ELF-1 (cell line): ENCODE measurements at places on chromosomes 5 and 9.

- DNase-seq, result no peak
Measured at GRCh38 chr5:68268852-68269130, 53.2 kb downstream of the PIK3R1 start.

DNA sequence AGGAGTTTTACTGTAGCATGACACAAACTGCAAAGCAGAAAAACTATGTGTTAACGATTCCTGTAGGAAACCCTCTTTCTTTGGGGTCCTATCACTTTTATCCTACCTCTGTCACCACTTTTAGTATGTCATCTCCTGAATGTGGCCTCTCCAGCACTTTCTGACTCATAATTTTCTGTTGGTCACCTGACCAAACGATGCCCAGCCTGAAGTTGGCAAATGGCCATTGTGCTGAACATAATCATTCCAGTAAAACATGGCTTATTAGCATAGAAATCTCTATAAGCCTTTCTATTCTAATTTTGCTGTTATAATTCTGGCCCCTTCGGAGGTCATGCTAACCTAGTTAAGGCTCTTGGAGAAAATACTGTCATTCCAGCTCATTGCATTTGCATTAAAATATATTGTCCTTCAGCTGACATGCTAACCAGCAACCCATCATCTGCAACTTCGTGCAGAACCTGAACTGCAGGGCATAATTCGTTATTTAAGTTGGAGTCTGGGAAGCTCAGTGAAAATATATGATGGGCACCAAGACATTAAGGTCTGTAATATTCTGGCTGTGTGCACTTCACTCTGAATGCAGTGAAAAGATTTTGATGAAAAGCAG is 140.3 kb downstream of the NMUR2 start:
- DNase-seq, result no peak

- peak; percentile 75 for DNase-seq
Measured at GRCh38 chr5:73170522-73170921, 2.5 kb upstream of the TMEM174 start.

GRCh38 chr5:158020555-158021418 is 161.8 kb upstream of the CLINT1 start:
- DNase-seq, result peak; percentile 44

- no peak for DNase-seq
Measured at GRCh38 chr5:37735649-37736347, 104.0 kb downstream of the GDNF start.

DNA sequence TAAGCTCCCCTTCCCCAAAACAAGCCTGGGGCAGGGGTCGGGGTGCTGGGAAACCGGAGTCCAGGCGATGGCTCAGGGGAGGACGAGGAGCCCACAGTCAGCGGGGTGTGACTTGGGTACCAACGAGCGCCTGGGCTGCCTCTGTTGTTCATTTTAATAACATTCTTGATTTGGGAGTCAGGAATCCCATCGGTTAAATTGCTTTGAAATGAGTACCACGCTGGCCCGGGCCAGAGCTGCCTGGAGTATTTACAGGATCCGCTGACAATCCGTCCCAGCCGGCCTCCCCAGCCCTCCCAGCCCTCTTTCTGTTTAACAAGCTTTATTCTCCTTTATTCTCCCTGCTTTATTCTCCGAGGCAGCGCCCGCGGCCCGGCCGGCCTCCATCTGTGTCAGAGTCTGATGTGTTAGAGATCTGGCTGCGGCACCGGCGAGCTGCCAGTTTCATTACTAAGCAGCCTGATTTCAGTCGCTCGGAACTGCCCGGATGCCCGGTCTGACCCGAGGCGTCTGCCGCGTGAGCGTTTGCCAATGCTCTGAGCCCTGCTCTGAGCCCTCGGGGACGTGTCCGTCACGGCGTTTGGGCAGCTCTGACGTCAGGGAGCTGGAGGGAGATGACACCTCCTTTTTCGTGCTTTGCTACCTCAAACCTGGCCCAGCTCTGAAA is 16.5 kb upstream of the QRFP start:
- DNase-seq, result peak; percentile 63

DNA sequence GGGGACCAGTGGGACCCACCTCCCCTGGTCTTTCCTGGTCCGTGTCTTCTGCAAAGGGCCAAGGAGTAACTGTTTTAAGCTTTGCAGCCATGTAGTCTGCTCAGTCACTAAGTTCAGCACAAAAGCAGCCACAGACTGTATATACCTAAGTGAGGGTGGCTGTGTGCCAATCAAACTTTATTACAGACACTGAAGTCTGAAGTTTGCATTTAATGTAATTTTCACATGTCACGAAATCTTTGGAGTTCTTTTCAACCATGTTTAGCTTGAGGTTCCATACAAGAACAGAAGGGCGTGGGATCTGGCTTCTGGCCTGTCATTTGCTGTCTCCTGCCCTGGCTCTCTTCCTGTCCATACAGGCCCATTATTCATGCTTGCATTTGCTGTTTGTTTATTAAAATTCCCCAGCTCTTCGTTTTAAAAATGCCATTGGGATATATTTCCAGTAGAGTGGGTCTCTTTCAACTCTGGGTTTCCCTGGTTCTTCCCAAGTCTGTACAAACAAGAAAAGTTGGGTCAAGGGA is 64.2 kb upstream of the ECM2 start:
- DNase-seq, result no peak

GRCh38 chr5:154038261-154038706 is 426 bp downstream of the FAM114A2 start:
- DNase-seq, result no peak
